Omental fat pad (tissue), 4 donors: ENCODE measurements at places on chromosomes 12 and 14.

GRCh38 chr12:68772714-68773113 lies 26.7 kb downstream of the SLC35E3 start:
- no peak for DNase-seq

- no peak for DNase-seq
Observed at GRCh38 chr14:56813143-56813551, 2.9 kb upstream of the OTX2 start.

DNA sequence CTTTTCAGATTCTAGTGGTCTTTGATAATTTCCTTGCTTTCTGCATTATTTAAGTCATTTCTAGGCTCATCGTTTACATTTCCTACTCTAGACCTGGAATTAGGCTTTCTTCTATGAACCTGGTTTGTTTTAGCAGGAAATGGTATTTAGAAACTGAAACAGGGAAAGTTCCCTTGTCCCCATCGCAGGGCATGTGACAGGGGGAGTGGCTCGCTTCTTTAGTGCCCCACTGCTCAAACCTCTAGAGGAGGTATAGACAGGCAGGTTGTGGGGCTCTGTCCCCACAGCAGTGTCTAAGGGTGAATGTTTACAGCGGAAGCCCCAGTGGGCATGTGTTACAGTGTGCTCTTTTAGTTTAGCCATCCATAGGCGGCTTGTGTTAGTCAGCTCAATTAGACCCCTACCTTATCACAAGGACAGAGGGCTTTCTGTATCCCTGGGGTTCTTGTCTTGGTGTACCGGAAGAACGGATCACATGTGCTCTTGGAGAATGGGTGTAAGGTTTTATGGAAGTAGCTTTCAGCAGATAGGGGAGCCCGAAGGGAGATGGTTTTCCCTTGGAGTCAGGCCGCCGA lies 25.0 kb downstream of the IFT81 start:
- no peak for DNase-seq

DNA sequence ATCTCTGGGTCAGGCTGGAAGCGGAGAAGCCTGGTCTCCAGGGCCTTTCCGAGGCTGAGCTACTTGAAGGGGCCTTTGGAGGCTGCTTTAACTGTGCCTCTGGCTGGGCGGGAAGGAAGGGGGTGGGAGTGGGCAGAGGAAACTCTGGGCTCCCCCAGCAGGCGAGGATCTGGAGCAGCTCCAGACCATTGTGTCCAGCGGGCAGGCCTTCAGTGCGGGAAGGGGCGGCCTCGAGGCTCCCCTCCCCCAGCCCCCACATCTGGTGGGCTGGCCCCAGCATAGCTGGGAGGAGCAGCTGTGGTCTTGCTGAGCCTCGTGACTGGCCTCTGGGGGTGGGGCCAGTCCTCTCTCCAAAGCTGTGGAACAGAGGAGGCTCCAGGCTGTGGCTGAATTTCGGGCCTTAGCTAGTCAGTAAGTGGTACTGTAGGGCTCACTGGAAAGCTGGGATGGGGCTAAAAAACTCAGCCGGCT lies 3.4 kb downstream of the TAMALIN start:
- DNase-seq: no peak

DNA sequence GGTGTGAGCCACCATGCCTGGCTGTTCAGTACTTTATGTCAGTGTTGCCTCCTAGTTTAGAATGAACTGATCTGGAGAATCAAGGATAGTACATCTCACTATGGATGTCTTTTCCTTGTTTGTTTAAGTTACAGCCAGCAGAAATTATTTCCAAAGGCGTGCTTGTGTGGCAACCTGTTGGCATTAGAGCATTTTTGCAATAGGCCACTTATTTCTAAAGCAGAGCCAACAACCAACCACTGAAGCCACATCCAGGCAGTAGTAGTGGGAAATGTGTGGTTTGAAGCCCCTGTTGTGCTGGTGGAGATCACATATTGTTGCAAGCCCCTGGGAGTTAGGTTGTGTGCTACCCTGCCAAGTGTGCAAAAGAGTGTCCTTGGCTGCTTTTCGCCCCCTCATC lies 3.7 kb downstream of the ANO6 start:
- DNase-seq: no peak

DNA sequence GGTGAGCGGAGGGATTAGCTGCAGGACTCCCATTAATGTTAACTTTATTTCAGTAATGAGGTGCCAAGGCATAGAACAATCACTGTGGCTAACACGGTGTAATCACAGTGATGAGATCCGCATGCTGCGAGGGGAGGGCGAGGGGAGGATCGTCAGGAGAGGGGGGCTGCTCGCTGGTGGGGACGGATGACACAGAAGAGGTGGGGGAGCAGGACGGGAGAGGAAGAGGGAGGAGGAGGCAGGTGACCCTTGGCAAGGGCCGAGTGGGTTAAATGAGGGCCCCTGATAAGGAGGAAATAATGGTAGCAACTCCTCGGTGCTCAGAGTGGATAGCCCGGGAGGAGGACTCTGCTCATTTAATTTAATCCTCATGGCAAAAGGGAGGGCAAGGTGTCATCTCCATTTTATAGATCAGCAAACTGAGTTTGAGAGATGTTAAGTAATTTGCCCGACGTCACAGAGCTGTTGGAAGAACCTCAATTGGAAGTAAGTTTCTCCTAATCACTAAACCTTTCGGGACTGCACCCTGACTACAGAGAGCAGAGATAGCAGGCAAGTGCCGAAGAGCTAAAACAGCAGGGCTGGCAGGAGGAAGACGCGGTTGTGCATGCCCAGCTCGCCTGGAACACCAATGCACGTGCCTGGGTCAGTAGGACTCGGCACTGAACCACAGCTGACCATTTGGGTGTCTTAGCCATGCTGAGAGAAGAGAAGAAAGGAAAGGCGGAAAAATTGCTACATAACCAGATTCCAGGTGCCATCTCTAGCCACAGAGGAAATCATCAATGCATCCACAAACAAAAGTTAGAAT lies 43.0 kb downstream of the SPRING1 start:
- DNase-seq: no peak

GRCh38 chr12:64544371-64545080 lies 65.8 kb upstream of the RASSF3 start:
- no peak for DNase-seq

DNA sequence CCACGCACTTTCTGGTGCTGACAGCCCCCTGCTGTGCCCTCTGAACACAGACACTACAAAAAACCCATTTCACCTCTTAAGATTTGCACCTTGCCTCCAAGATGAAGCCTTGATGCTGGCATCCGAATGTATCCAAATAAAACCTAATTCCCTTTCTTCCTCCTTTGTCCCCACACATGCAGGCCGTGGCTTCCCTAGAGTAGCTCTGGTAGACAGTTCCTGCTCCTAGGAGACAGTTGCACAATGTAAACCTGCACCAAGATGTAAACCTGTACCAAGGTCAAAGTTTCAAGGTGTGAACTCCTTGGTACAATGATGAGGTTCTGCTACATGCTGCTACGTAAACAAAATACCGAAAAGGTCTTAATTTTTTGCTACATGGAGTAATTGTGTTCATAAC lies 625 bp upstream of the ABHD12B start:
- DNase-seq: no peak

DNA sequence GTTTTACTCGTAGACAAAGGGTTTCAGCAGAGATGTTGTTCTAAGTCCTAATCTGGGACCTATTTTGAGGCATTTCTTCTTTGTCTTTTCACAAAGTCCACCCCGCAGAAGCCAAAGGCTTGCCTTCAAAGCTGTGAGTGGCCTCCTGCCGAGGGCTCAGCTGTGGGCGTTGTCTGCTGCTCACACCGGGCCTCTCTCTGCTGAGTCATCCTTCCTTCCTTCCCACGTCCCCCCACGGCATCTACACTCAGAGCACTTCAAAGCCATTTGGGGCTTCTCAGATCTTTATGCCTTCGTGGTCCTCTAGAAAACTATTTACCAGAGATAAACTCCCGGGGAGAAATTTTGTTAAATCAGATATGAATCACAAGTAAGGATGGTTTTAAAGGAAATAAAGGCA lies 115.9 kb upstream of the TMPO start:
- DNase-seq: no peak

GRCh38 chr12:13979772-13980378 lies 1.5 kb downstream of the GRIN2B start:
- DNase-seq: no peak

GRCh38 chr14:46048127-46048526 lies 603.5 kb downstream of the RPL10L start:
- no peak for DNase-seq

DNA sequence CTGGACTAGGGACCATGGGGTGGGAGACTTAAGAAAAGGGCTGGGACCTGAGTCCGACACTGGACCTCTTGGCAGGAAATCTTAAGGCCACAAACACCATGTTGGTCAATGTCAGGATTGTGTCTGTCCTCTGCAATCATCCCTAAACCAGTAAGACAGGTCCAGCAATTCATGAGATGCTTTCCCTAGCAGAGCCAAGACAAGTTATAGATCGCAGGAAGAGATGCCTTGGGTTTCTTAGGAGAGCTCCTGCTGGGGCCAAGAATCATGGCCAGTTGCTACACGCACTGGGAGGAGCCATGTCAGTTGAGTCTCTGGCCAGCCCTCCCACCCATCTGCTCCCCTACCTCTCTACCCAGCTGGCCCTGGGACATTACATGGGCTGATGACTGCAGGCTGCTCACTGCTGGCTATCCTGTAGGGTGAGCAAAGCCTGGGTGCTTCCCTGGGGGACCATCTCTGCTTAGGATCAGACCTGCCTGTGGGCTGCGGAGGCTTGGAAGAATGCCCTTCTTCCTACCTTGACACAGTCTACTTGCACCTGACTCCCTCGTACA lies 14.2 kb downstream of the PLEKHH1 start:
- no peak for DNase-seq

DNA sequence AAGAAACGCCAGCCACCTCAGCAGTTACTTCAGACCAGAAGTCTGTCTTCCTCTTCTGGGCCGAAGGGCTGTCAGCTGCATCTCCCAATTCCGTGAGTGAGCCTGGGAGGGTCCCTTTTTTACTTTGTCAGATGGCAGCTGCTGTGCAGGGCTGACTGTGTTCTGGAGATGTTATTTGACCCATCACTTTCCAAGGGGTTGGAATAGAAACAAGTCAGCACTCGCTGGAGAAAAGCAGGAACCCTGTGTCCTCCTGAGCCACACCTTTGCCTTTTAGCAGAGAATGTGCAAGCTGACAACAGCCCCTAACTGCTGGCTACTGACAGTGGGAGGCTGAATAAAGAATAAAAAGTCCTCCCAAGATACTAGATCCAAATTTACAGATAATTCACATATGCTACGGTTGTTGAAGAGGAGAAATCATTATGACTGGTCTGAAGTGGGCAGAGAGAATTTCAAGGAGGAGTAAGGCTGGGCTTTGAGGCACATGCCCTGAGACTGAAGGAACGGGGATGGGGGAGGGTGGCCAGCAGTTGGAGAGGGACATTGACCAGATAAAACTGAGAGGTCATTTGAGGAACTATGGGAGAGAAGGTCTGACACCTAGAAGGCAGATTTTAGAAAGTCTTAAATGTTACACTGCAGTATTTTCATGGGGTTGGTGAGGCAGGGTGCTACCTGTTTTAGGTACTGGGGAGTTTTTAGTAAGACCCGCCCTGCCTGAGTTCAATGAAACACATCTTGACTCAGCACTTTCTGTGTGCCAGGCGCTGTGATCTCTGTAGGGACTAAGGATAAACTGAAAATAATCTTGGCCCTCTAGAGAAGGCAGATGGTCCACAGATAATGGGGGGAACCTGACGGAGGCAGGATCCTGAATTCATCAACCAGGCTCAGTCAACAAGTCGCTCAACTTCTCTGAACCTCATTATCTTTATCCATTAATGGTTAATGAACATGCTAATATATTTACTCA lies 27.4 kb downstream of the FAM234B start:
- no peak for DNase-seq

GRCh38 chr14:65373671-65374039 lies 38.9 kb upstream of the FUT8 start:
- no peak for DNase-seq
